Activated CD8-positive, alpha-beta T cell treated with anti-CD3 and anti-CD28 coated beads, Interleukin-2, amount 10 ng/mL, durations not matched to agents 7 days and 5 days (primary cell): ENCODE measurements at places on chromosomes 5 and 9. TPM values are rescaled to one million over a fixed set of nuclear protein-coding genes. Genes with fewer than 3 reads are reported as not detected.

The BNC2 gene
- total RNA-seq, result not detected

The CMYA5 gene
- total RNA-seq, result 0.40 TPM

The IL3 gene
- not detected for total RNA-seq

The ACTBL2 gene
- total RNA-seq, result not detected

The NEUROG1 gene
- not detected for total RNA-seq

The PCDHB3 gene
- not detected for total RNA-seq

The ZNF782 gene
- total RNA-seq, result 4.3 TPM

The SURF6 gene
- total RNA-seq, result 20.1 TPM

The ALDH1A1 gene
- not detected for total RNA-seq

- DNase-seq, result peak; percentile 90
Observed at GRCh38 chr9:128007566-128008138, 26.9 kb upstream of the EEIG1 start.

- no peak for DNase-seq
Observed at GRCh38 chr5:22372376-22372775, 480.8 kb downstream of the CDH12 start.

DNA sequence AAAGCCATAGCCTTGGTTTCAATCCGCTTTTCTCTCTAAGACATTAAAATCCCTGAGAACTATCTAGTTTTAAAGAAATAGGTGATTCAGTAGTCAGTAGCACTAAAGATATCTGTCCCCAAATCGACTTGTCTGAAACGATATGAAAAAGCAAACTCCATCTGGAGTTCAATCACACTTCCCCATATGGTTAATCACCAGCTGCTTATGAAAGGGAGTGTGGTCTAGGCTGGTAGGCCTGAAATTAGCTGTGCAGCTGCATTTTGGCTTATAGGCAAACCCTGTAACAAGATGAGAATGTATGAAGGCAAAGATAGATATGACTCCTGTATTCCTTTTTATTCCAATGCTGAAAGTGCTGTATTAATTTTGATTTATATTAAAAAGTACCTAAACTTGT is 65.9 kb downstream of the DMRTA1 start:
- no peak for DNase-seq

- no peak for DNase-seq
Observed at GRCh38 chr5:104019956-104020355, 457.4 kb upstream of the NUDT12 start.

- no peak for DNase-seq
Observed at GRCh38 chr9:89474939-89475338, 23.0 kb downstream of the SEMA4D start.

DNA sequence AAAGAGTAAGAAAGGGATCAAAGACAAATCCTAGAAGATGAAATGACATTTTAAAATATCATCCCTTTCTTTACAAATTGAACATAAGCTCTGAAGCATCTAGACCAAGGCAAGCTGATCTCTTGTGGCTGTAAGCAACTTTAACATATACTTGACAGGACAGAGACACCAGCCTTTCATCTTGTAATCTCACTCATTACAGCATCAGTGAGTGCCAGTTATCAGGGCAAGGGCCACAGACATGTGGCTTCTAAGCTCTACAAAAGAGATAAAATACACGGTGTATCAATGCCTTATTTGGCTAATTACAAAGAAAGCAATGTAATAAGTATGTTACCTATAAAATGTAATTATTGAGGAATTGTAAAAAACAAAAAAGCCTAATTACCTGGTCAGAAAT is 95.0 kb downstream of the DROSHA start:
- DNase-seq, result no peak

GRCh38 chr9:16139774-16140173 is 586.9 kb downstream of the CCDC171 start:
- no peak for DNase-seq

GRCh38 chr5:86979811-86980411 is 287.8 kb upstream of the RASA1 start:
- no peak for DNase-seq

- DNase-seq, result no peak
Observed at GRCh38 chr5:114419959-114420358, 58.1 kb downstream of the KCNN2 start.

- DNase-seq, result no peak
Observed at GRCh38 chr9:138117101-138117750, 239.6 kb downstream of the CACNA1B start.

DNA sequence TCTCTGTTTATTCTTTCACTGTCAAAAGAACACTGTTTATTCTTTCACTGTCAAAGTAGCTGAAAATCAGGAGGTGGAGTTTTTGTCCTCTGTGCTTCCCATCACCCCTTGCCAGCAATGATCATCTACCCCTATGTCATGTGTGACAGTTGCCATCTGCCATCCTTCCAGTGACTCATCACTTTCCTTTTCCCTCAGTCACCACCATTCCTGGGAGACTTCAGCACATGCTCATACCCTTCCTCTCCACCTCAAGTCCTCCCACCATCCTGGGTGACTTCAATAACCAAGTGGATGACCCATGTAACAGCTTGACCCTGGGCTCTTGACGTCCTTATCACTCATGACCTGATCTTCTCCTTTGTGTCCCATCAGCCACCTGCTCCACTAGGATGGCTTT is 43.3 kb upstream of the RASEF start:
- DNase-seq, result no peak

- DNase-seq, result peak; percentile 24
Observed at GRCh38 chr9:70532716-70533115, 118.3 kb upstream of the KLF9 start.

DNA sequence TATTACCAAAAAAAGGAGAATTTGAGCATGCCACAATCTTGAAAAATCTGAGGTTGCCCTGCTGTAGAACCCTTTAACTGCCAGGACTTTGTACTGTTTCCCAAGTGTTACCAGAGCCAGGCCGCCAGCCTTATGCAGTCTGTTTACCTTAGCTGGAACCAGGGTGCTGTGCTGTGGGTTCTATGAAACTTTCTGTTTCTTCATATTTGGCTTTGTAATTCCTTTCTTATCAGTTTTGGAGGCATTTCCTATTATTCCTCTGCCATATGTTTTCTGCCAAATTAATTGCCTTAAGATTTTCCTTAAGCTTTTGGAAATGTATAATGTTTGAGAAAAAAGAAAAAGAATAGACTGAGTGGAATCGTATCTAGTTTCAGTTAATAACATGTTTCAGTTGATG is 2.1 kb downstream of the S1PR3 start:
- DNase-seq, result no peak

GRCh38 chr9:136016572-136017288 is 55.6 kb upstream of the UBAC1 start:
- DNase-seq, result no peak

- DNase-seq, result no peak
Observed at GRCh38 chr5:1752881-1753280, 46.8 kb downstream of the MRPL36 start.

GRCh38 chr5:178416919-178417318 is 173.3 kb downstream of the COL23A1 start:
- DNase-seq, result no peak

- no peak for DNase-seq
Observed at GRCh38 chr9:110031511-110032173, 176.3 kb downstream of the C9orf152 start.

DNA sequence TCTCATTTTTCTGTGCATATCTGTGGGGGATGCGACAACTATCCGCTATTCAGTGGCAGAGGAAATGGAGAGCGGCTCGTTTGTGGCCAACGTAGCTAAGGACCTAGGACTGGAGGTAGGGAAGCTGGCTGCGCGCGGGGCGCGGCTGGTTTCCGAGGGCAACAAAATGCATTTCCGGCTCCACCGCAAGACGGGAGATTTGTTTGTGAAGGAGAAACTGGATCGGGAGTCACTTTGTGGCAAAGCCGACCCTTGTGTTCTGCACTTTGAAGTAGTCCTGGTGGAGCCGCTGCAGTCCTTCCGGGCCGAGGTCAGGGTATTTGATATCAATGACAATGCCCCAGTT is 320 bp downstream of the PCDHB1 start:
- DNase-seq, result no peak

DNA sequence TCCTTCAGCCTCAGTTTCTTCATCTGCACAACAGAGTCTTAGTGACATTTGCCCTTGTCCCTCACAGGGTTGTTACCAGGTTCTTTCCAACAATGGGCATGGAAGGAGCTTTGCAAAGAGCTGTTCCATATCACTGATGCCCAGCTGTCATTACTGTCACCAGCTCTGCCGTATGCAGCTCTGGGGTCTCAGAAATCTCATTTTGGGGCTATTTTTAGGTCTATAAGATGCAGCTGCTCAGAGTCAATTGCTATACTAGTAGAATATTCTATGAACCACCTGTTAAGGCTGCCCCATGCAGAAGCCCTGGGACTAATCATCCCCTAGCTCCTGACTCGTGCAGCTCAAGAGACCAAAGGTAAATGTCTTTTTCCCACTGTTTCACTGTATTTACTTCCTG is 105.1 kb upstream of the TNPO1 start:
- DNase-seq, result no peak

GRCh38 chr9:91043056-91043810 is 241.6 kb downstream of the SYK start:
- DNase-seq, result no peak

DNA sequence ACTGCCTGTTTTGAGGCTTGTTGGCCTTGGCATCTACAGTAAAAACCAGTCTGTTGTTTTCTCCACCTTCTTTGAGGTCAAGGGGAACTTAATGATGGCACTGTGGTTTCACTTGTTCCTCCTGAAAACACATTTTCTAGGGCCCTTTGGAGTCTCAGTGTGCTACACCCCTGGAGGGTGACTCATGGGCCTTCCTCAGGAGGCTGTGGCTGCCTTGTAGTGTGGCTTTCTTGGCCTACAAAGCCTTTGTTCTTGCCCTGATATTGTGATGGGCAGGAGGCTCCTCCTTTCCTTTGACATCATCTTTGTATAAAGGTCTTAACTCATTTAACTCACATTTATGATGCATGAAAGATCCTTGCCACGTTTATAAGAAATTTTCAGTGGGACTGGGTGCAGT is 56.3 kb upstream of the GPBP1 start:
- DNase-seq, result peak; percentile 88

GRCh38 chr9:116160676-116161571 is 7.3 kb downstream of the PAPPA start:
- no peak for DNase-seq

GRCh38 chr5:159163701-159164046 is 45.7 kb downstream of the RNF145 start:
- no peak for DNase-seq
